ENCODE measurements at places on chromosomes 16 and 17. TPM values are rescaled to one million over a fixed set of nuclear protein-coding genes. Genes with fewer than 3 reads are reported as not detected.
A peak's percentile ranks its signal among the peaks of the same experiment; 100 is the strongest.

Gene UMOD
- not detected for polyA plus RNA-seq

Gene STX1B
- polyA plus RNA-seq: not detected

Gene PHKB
- 27.8 TPM for polyA plus RNA-seq

Gene NXPH3
- polyA plus RNA-seq: not detected

- no peak for DNase-seq
- peaks cover 2% of the 10 kb centered on the region for H3K27me3 ChIP-seq
- H3K4me3 ChIP-seq: no peak overlapping the region
Observed at GRCh38 chr17:52149626-52150025, 8.9 kb downstream of the CA10 start.

GRCh38 chr16:84874983-84875382, 55.2 kb downstream of the CRISPLD2 start:
- no peaks in the 10 kb centered on the region for H3K4me1 ChIP-seq
- H3K4me3 ChIP-seq: no peak overlapping the region
- DNase-seq: no peak
- H3K27ac ChIP-seq: no peak overlapping the region

GRCh38 chr17:21286066-21286770, 1.7 kb downstream of the MAP2K3 start:
- peaks cover 23% of the 10 kb centered on the region for H3K27me3 ChIP-seq
- H3K27ac ChIP-seq: peak overlapping the region; percentile 99
- H3K4me1 ChIP-seq: peaks cover 66% of the 10 kb centered on the region
- DNase-seq: no peak
- H3K4me3 ChIP-seq: peak overlapping the region; percentile 92

GRCh38 chr17:73976147-73976546, 227.3 kb upstream of the RPL38 start:
- no peaks in the 10 kb centered on the region for H3K4me1 ChIP-seq
- no peak overlapping the region for H3K27ac ChIP-seq
- H3K36me3 ChIP-seq: no peaks in the 10 kb centered on the region
- no peak overlapping the region for H3K4me3 ChIP-seq
- DNase-seq: no peak

- no peak for DNase-seq
- H3K4me3 ChIP-seq: no peak overlapping the region
- no peaks in the 10 kb centered on the region for H3K27me3 ChIP-seq
- H3K4me1 ChIP-seq: no peaks in the 10 kb centered on the region
Observed at GRCh38 chr16:16148755-16149154, 74.5 kb downstream of the ABCC6 start.

- H3K27ac ChIP-seq: no peak overlapping the region
- DNase-seq: no peak
- H3K36me3 ChIP-seq: no peaks in the 10 kb centered on the region
Observed at GRCh38 chr16:50469121-50469743, 79.0 kb upstream of the NKD1 start.

DNA sequence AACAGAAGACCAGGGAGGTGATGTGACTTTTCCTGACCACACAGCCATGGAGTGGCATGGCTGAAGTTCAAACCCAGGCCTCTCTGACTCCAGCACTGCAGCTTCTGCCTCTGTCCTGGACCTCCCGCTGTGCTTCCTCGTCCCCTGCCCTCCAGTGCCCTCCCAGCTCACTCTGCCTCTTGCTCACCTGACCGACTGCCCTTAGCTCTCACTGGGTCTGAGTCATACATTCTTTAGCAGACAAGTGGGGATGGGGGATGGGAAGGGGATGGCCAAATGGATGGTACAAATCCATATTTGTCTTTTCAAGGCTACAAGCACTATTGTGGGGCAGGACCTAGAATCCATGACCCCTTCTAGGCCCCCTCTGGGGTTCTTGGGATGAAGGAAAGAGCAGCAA, 33.0 kb downstream of the PITPNM3 start:
- DNase-seq: no peak
- H3K4me1 ChIP-seq: no peaks in the 10 kb centered on the region
- H3K27me3 ChIP-seq: peaks cover 4% of the 10 kb centered on the region
- H3K36me3 ChIP-seq: no peaks in the 10 kb centered on the region

- H3K27ac ChIP-seq: no peak overlapping the region
- no peak for DNase-seq
- no peaks in the 10 kb centered on the region for H3K36me3 ChIP-seq
Observed at GRCh38 chr17:77329741-77330531, 189.2 kb downstream of the SEC14L1 start.

All from immature natural killer cell (primary cell).